HT1080 (cell line): ENCODE measurements at places on chromosomes 12 and 14.

- peak; percentile 29 for DNase-seq
These were observed 340.0 kb upstream of the SFSWAP start for GRCh38 chr12:131370791-131371347.

- peak; percentile 75 for DNase-seq
These were observed 5.8 kb downstream of the MARK3 start for GRCh38 chr14:103391048-103391447.

DNA sequence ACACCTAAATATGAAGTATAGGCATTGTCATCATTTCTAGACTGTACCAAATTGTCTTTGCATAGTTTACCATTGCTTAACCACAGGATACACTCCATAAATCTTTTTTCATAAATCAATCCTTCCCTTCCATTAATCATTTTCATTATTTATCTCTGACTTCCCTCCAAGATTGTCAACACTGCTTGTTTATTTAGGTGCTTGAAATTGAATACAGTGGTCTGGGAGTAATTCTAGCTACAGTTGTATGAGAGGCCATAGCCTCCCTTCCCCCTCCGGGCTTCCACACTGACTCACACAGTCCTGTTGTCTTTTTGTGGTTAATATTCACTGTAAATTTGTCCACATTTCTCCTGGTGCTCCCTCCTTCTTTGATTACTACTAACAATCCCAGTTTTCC is 114.2 kb upstream of the ARID2 start:
- peak; percentile 68 for DNase-seq

- peak; percentile 59 for DNase-seq
These were observed 99.2 kb downstream of the SNAPC1 start for GRCh38 chr14:61861320-61861865.

DNA sequence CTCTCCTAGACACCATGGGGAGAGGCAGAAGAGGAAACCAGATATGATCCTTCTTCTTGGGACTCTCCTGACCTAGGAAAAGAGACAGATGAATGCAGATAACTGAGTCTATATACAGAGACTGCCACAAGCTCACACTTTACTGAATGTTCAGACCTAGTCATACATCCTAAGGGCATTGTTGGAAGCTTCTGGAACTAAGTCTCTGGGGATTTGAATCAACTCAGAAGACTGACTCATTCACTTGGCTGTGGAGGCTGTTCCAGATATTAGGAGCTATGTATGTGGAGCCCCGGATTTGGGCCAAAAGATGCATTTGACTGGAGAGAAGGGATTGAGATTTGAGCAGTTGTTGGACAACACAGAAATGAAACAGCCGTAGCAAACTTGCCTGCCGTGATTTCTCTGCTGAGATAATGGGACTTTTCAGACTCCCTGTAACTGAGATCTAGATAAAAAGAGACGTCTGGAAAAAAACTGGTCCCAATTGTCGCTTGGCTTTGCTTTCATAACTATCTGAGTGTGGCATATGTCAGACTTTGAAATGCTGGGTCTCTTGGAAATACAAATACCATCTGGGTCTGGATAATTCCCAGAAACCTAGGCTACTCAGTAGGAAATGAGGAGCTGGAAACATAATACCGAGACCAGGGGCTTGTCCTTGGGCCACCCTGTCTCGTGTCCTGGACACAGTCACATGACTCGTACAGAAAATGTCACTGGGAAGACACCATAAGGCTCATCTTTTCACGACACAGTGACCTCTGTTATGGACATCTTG is 396.8 kb downstream of the NUAK1 start:
- peak; percentile 20 for DNase-seq

GRCh38 chr12:51512438-51512837 is 78.6 kb upstream of the SCN8A start:
- DNase-seq = no peak

- no peak for DNase-seq
These were observed 100.3 kb downstream of the SETD3 start for GRCh38 chr14:99380402-99380801.

DNA sequence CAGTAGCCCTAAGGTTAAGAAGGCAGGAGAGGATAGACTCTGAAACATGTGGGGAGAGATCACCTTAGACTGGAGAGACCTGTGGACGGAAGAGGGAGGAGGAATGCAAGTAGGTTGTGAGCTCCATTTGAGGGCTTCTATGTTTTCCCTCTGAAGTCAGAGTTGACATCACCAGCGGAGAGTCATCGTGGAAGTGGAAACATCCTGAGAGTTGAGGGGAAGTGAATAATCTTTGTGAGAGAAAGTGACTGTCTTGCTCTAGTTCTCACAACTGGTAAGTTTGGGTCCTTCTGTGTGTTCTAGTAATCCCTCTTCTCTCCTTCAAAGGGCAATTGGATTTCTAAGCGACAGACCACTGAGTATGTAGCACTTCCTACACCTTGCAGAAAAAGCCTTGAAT is 103.6 kb upstream of the CCND2 start:
- DNase-seq = no peak

DNA sequence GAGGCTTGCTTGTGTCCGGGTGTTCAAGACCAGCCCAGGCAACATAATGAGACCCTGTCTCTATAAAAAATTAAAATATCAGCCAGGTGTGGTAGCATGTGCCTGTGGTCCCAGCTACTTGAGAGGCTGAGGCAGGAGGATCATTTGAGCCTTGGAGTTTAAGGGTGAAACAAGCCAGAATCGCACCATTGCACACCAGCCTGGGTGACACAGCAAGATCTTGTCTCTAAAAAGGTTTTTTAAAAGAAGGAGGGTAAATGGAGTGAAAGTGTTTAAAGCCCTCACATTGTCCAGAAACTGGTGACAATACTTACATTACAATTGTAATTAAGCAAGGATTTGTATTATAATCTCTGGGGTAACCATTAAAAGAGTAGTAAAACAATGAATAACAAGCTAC is 64.2 kb downstream of the SINHCAF start:
- no peak for DNase-seq

GRCh38 chr14:35159742-35160409 is 37.5 kb downstream of the PRORP start:
- peak; percentile 92 for DNase-seq

GRCh38 chr12:122099280-122099749 is 20.8 kb downstream of the MLXIP start:
- no peak for DNase-seq

- DNase-seq = no peak
These were observed 4.9 kb downstream of the CERS5 start for GRCh38 chr12:50162230-50162629.

- peak; percentile 41 for DNase-seq
These were observed 53.2 kb upstream of the HIF1A start for GRCh38 chr14:61641914-61642613.

GRCh38 chr12:65876898-65877721 is 52.8 kb downstream of the HMGA2 start:
- DNase-seq = no peak

DNA sequence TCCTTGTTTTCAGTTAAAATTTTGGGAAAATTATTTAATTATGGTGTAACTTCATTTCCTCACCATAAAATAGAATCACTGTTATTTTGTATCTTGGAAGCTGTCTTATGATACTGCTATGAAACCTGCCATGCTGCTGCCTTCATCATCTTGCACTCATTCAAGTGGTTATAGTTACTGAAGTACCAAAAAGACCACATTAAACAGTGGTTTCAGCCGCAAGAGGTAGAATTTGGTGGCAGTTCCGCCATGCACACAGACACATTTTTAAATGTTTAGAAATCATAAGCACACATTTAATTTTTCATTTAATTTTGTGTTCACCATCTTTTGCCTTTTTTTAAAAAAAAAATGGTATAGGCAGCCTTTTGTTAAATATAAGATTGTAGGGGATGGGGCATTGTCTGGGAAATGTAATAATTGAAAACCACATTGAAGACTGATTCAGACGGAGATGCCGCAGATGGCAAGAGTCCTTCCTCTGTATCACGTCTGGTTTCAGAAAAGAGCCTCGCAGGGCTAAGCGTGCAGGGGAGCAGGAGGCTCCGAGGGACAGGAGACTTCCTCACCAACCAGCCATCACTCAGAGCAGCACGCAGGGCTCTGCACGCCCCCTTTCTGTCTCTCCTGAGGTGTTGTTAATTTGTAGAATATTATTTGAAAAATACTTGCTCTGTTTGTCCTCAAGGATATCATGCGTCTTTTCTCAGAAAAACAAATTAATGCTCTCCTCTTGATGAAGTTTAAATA is 115.2 kb upstream of the PELI2 start:
- DNase-seq = no peak

- DNase-seq = no peak
These were observed 122.3 kb upstream of the NTF3 start for GRCh38 chr12:5309654-5310053.

GRCh38 chr12:82870771-82871377 is 184.2 kb downstream of the TMTC2 start:
- no peak for DNase-seq

DNA sequence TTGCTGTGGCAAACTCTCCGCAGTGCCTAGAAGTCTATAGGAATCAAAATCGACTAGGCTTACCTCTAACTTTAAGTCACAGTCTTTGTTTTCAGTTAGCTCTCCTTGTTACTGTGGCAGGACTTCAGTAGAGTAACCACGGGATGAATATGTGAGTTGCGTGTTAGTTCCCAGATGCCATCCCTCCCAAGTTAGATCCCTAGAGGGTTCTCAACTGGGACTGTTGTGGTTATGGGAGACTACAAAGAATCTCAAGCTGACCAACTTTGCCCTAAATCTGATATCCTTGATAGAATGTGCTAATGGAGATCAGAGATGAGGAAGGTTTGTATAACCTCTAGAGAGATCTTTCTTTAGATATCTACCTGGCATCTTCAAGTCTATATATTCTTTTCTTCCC is 208.1 kb downstream of the AKAP6 start:
- DNase-seq = no peak

DNA sequence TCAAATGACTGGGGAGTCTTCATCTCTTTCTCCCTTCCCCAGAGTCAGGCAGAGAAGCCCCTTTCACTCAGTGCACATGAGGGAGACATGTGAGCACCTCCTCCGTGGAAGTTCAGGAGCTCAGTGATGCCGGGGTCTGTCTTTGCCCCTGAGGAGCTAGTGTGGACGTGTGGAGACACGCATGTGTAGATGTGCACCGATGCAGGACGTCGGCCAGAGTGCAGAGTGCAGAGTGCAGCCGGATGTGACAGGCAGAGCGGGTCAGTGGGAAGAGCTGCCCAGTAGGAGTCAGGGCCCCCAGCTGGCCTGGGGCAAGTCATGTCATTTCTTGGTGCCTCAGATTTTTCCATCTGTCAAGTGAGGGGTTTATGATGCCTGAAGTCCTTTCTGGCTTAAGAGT is 20.7 kb downstream of the TSPAN9 start:
- no peak for DNase-seq

- DNase-seq = peak; percentile 97
These were observed 31.1 kb upstream of the MAP1LC3B2 start for GRCh38 chr12:116528065-116528464.

GRCh38 chr12:50088577-50089335 is 3.6 kb downstream of the SMARCD1 start:
- peak; percentile 44 for DNase-seq

DNA sequence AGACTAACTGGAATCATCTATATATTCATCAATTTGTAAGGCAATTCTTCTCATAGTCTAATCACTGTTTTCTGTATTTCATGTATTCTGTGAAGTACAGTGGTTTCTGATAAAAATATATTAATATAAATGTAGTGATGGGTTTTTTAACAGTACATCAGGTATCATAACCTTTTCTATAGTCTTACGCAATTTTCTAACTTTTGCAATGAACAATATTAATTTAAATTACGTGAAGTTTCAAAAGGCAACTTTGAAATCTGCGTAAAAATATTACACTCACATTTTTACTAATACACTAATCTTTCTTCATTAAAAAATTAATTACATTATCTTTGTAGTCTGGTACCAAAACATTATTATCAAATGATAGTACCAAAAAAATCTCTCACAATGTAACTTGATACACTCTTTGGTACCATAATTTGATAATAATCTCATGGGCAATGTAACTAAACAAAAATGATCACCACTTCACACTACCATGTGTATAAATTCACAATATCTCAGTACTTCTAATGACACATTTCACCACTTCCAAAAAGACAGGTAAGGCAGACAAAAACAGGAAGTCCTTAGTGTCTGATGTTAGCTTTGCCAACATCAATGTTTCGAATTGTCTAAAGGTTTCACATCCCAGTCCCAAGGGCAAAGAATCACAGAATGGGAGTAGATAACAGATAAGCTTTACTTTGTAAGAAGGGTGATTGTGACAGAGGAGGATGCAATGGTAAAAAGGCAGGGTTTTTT is 8.7 kb downstream of the DNAI7 start:
- DNase-seq = no peak

DNA sequence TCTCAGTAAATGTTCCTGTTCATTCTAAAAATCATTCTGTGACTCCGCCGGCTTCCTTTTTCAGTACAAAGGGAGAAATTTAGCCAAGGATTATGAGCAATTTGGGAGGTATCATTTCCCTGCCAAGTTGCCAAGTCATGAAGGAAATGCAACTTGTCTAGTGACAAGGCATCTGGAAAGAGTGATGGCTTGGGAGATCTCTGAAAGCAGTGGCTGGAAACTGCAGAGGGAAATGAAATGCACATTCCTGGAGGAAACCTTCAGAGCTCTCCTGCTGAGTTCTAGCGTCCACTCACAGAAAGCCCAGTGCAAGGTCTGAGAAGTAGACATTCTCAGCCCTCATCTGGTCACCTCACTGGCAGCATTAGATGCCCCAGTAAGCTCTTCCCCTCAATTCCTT is 91.7 kb downstream of the GALC start:
- no peak for DNase-seq
